Kidney capillary endothelial cell (primary cell): ENCODE measurements at places on chromosomes 16 and 17.

DNA sequence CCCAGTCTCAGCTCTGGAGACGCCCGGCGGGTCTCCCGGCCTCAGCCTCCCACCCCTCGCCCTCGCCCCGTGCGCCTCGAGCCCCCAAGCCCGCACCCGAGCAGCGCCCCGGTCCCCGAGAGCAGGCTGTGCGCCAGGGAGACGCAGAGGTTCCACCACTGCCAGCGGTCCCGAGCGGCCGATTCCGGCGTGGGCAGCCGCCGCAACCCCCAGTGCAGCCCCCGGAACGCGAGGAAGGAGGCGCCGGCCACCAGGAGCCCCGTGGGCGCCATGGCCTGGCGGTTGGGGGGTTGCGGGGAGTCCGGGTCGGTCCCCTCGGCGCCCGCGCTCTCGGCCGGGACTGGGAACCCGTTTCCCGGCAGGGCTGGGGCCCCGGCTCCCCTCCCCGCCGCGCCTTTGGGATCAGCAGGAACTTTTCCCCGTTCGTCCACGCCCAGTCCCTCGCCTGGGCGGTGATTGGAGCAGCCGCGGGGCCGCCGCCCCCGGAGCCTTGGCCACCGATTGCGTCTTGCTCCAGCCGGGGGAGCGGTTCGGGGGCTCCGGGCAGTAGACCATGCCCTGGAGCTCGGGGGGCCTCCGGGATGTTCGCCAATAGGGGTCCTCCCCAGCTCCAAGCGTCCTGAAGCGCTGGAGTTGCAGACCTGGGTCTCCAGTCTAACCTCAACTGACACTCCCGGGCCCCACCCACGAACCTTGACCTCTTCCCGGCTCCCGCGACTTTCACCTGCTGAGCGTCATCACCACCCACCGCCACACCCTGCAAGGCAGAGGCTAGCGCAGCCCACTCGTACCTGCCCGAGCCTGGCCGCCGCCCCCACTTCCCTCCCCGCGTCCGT is at the start of gene TLCD2:
TLCD2 (minus strand) TSS at position 407 of the 836 bp plus-strand sequence; CDS start at position 272, 135 bp downstream.
- no peak for DNase-seq

DNA sequence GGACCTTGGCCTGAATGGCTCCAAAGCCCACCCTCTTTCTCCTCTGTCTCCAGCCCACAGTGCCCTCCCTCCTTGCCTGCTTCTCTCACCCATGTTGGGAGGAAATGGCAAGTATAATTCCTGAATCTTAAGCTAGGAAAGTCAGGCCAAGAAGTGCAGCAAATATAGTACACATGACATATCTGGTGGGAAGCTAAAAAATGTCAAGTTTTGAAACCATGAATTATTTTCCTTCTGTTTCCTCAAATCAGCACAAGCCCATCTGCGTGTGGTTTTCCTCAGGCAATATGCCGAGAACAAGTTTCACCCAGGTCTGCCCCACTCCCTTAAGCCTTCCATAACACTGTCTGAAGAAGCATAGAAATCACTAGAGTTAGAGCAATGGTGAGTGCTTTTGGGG is 502.8 kb upstream of the CDH11 start:
- DNase-seq, result no peak

GRCh38 chr17:45146890-45147580 is 1.2 kb upstream of the HEXIM1 start:
- peak; percentile 70 for DNase-seq

DNA sequence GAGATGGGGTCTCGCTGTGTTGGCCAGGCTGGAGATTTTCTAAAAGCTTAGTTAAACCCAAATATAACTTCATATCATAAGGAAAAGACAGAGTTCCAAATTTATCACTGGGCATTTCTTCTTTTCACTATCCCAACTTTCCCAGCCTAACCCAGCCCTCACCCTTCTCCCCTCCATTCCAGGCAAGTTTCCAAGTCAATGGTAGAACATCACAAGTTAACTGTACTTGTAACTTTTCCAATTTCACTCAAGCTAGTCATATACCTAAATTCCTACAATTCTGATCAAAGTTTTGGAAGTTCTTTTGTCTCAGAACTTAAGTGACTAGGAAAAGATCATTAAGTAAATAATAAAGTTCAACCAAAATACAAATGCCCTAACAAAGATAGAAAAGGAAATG is 61.2 kb downstream of the USP32 start:
- DNase-seq, result no peak

DNA sequence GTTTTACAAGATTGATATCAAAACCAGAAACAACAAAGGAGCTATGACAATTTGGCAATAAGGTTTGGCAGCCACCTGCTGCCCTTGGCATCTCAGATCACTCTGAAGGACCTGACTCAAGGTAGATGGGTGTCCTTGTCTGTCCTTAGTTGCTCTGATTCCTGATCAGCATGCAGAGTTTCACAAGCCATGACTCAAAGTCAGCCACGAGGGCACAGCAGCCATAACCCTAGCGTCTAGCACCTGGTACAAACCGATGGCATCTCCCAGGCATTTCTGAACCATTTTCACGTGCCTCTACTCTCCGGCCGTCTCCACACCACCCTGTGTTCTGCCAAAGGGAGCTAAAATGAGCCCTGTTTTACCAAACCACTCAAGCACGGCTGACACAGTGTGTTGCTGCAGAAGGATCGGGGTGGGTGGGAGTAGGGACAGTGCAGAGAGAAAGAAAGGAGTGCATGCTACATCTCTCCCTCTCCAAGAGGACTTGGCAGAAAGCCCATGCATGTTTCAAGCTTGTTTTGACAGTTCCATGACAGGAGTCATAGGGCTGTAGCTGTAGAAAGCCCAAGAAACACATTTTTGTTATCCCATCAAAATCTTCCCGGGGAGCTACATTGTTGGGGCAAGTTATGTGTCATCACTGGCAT is 297.3 kb downstream of the ABCC12 start:
- no peak for DNase-seq

DNA sequence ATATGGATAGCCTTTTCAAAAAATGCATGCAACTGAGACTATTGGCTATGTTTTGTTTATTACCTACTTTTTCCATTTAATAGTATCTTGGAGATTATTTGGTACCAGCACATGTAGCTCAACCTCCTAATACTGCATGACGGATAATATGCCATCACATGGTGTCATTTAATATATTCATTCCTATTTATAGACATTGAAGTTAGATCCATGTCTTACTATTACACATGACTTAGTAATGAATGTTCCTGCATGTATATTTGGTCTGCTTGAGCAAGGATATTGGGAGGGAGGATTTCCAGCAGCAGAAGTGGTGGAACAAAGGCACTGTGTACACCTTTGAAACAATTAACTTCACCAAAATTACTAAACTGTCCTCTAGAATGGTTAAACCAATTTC is 561.3 kb downstream of the WWOX start:
- DNase-seq, result no peak

GRCh38 chr16:74304164-74304834 is 7.7 kb downstream of the PSMD7 start:
- DNase-seq, result no peak

DNA sequence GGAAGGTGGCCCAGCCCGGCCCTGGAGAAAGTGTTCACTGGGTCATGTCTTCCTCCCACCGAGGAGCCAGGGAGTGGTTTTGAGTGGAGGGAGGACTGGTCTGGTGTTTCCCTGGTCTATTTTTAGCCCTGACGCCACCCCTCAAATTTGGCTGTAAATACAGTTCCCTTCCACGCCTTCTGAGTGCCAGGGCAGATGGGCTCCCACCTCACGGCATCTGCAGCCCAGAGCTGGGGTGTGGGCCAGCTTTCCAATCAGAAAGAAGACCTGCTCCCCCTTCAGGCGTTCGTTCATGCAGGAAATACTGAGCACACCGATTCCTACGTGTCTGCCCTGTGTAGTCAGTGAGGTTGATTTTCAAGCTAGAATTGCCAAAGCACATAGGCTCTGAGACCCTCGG is 53.7 kb downstream of the SNX20 start:
- DNase-seq, result no peak

- no peak for DNase-seq
These were observed 54.7 kb upstream of the ZNF423 start for GRCh38 chr16:49910541-49911071.

DNA sequence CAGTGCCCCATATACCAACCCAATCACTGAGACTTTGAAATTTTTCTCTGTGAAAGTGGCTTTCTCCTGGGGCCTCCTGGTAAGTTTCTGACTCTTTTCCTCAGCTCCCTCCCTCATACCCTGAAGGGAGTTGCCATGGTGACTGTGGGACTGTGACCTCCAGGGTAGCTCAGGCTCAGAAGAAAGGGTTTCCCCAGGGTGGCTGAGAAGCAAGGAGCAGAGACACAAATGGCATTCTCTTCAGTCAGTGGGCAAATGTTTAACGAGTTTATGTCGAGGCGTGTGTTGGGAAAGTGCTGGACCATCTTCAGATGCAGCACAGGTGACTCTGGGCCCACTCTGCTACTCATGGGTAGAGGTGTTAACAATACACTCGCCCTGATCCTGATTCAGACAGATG is 46.8 kb downstream of the MRPS23 start:
- no peak for DNase-seq

GRCh38 chr17:21218101-21218500 is 4.1 kb upstream of the TMEM11 start:
- no peak for DNase-seq

DNA sequence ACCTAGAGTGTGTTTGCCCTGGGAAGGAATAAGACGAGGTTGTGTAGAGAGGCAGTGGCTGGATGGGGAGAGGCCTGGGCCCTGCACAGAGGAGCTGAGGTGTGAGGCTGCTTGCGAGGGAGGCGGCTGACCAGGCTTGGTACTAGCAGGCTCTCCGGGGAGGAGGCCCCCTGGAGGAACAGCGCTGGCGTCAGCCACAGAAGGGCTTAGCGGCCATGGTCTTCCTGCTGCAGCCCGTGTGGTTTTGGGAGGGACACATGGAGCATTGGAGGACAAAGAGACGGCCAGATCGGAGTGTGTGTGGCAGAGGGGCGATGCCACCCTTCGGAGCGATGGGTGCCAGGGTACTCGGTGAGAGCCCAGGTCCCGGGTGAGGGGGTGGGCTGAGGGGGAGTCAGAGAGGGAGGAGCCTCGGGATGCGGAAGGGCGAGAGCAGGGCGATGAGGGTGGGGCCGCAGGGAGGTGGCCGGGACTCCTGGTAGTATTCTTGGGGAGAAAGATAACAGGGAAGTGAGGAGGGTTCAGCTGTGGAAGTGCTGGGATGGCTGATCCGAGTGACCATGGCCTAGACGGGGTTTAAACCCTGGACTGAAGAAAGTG is 8.3 kb downstream of the BANP start:
- no peak for DNase-seq

- DNase-seq, result no peak
These were observed 477 bp upstream of the SLC47A1 start for GRCh38 chr17:19533036-19533717.

- no peak for DNase-seq
These were observed 3.2 kb downstream of the CCL3 start for GRCh38 chr17:36086791-36087190.

- DNase-seq, result no peak
These were observed 550 bp downstream of the EIF4A3 start for GRCh38 chr17:80146121-80147034.

DNA sequence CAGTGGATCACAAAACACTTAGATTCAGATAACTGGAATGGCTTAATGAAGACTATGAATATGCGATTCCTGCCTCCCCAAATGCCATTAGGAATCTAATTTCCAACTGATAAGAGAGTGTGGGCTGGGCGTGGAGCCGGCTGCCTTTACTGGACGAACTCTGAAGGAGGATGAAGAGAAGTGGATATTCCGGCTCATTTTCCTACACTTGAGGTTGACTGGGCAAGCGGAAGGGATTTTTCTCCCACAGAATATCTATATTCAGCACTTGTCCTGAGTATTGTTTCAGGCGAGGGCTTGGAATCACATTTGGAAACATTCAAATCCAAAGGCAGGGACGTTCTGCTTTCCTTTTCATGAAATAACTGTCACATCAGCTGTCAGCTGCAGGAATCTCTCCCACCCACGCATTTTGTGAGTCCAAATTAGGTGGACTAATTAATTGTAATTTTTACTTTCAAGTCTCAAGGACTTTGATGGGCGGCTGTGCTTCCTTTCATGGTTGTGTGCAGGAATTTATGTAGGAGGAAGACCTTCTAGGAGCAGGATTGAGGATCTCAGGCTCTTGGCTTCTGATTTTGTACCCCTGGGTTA is 138.5 kb downstream of the PITPNC1 start:
- no peak for DNase-seq

DNA sequence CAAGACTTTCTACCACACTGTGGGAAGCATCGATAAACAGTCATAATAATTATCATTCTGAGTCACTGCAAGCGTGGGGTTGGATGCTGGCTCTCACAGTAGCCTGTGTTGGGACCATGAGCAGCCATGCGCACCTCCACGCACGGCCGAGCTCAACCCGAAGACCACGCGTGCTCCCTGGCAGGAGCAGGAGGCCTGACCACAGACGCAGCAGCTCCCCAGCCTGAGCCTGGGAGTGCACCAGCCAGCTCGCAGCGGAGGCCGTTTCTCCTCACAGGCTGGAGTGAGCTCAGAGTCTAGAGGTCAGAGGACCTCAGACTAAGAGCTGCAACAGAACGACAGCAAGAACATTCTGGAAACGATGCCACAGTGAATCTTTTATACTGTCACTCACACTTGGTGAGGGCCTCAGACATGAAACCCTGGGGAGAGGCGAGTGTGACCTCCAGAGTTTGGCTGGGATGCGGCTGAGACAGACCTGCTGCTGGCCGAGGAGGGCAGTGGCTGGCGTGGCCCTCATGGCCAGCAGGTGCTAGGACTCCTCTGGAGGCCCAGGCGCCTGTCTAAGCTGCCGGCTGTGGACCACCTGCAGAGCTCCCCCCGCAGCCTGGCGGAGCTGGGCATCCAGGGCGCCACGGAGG is 6.0 kb downstream of the NDUFAF8 start:
- DNase-seq, result no peak

- DNase-seq, result no peak
These were observed 135.7 kb upstream of the C16orf82 start for GRCh38 chr16:26930786-26931581.

- no peak for DNase-seq
These were observed 478.8 kb downstream of the NPIPA7 start for GRCh38 chr16:16857603-16858283.

GRCh38 chr17:61345061-61345460 is 54.6 kb upstream of the TBX2 start:
- DNase-seq, result no peak

DNA sequence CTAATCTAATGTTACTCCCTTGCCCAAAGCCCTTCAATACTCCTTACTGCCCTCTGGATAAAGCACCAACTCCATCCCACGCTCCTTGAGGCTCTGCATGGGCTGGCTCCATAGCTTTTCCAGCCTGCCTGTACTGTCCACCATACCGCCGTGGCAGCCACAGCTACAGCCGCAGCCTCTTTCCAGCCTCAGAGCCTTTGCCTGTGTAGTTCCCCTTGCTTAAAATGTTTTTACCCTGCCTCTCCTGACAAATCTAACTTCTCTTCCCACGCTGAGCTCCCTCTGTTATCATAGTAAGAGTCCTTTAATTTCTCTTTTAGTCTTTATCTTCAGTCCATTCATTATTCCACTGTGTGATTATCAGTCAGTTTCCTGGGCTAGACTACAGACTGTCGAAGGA is 22.0 kb downstream of the TEX14 start:
- DNase-seq, result no peak

GRCh38 chr16:17223576-17223975 is 247.2 kb downstream of the XYLT1 start:
- DNase-seq, result no peak
